ENCODE measurements at places on chromosomes 11 and 22.

DNA sequence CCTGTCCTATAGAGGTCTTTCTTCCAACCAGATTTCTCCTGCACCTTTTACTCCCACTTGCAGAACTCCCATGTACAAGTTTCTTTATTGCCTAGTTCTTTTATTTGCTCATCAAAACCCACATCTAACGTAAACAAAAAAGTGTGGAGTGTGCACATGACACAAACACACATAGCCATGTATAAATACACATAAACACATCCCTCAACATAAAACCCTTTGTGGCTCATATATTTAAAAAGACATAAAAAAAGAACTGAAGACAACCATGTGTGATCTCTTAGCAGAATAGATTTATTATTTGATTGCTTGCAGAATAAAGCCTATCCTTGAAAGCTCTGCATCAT lies 1.7 kb downstream of the HBG2 start:
- no peak for DNase-seq

DNA sequence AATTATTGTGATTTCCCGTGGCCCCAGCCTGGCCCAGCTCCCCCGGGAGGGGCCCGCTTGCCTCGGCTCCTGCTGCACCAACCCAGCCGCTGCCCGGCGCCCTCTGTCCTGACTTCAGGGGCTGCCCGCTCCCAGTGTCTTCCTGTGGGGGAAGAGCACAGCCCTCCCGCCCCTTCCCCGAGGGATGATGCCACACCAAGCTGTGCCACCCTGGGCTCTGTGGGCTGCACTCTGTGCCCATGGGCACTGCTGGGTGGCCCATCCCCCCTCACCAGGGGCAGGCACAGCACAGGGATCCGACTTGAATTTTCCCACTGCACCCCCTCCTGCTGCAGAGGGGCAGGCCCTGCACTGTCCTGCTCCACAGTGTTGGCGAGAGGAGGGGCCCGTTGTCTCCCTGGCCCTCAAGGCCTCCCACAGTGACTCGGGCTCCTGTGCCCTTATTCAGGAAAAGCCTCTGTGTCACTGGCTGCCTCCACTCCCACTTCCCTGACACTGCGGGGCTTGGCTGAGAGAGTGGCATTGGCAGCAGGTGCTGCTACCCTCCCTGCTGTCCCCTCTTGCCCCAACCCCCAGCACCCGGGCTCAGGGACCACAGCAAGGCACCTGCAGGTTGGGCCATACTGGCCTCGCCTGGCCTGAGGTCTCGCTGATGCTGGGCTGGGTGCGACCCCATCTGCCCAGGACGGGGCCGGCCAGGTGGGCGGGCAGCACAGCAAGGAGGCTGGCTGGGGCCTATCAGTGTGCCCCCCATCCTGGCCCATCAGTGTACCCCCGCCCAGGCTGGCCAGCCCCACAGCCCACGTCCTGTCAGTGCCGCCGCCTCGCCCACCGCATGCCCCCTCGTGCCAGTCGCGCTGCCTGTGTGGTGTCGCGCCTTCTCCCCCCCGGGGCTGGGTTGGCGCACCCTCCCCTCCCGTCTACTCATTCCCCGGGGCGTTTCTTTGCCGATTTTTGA lies 3.3 kb upstream of the ANKRD13D start:
- no peak for DNase-seq

DNA sequence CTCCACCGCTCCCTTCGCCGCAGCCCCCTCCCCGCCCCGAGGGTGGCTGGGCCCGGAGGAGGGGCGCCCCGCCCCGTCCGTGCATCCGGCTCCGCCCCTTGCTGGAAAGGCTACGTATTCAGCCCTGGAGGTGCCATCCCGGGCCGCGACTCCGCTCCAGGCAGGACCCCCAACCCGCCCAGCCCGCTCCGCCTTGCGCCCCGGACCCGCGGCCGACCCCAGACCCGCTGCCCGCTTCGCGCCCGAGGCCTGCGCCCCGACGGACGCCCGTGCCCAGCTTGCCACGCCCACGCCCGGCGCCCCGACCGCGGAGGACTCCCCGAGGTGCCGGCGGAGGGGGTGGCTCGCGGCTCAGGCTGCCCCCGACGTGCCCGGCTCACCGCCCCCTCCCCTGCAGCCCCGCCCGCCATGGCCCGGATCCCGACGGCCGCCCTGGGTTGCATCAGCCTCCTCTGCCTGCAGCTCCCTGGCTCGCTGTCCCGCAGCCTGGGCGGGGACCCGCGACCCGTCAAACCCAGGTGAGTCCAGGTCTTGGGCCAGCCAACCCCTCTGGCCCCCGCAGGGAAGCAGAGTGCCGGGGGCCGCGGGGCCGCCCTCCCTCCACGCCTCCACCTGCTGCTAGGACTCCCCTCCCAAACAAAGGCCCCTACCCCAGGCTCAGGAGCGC lies at the start of gene ADM2:
Gene ADM2, plus strand, starts transcription at position 104 of the 667 bp plus-strand sequence. Its CDS starts 305 bp downstream, at position 409.
- peak; percentile 81 for DNase-seq

DNA sequence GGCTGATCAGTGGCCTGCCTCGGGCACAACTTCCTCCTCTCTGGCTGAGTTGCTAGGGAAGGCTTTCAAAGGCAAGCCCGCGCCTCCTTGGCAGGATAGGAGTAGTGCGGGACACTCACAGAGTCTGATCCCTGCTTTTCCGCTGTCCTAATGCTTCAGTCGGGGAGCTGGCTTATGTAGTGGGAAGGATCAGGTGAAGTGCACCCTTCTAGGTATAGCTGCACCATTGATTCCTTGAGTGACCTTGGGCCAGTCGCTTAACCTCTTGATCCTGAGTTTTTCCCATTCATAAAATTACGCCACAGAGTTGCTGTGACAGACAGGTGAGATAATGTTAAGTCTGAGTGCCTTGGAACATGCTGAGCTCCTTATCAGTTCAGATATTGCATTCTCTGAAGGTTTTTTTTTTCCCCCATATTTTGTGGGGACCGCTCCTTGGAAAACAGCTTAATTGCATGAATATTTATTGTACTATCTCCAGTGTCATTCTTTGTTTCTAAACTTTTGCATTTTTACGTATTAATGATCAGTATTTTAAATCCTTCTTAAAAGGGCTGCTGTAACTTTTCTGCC lies 961 bp downstream of the IPO7 start:
- DNase-seq = no peak

DNA sequence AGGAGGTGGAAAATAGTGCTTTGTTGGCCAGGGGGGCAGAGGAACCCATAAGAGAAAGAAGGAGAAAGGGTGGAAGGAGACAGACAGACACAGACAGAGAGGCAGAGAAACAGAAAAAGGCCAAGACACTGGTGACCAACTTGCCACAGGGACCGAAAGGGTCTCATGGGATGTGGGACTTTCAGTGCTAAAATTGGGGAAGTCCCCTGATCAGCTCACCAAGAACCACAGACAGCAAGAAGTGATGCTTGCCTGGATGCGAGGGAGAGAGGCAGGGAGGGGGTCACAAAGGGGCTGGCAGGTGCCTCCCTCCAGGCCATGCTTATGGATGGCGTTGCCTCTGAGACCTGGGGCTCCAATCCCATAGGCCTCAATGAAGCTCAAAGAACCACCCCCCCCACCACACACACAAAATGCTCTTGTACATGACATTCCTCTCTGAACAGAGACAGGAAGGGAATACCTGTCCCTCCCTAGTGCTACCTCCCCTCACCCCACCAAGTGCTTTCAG lies 413.4 kb downstream of the MN1 start:
- peak; percentile 57 for DNase-seq

- DNase-seq = peak; percentile 88
These were observed at the start of gene HORMAD2 for GRCh38 chr22:30079952-30080533. HORMAD2 (plus strand) TSS chr22:30080464; CDS start chr22:30093953, 13,489 bp downstream.
